ENCODE measurements at places on chromosomes 11 and 22. TPM values are rescaled to one million over a fixed set of nuclear protein-coding genes. Genes with fewer than 3 reads are reported as not detected.

DNA sequence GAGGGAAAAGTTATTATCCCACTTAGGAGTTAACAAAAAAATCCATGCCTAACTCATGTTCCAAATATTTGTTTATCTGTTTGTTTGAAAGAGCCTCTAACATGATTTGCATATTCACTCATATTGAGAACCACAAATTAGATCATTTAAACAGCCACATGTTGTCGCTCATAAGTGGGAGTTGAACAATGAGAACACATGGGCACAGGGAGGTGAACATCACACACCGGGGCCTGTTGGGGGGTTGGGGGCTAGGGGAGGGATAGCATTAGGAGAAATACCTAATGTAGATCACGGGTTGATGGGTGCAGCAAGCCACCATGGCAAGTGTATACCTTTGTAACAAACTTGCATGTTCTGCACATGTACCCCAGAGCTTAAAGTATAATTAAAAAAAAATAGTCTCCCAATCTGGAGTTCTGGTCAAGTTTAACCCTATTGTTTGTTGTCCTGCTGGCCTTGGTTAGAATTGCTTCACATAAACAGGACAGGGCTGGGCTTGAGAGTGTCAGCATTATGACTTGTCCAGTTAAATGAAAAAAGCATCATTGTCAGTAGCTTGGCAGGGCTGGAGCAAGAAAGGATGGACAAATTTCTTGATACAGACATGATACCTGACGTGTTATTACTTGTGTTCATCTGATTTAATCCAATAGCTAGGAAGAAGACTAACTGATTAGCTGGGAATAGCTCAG, 57.8 kb upstream of the PSMA1 start:
- H3K4me3 ChIP-seq = no peak overlapping the region
- no peaks in the 10 kb centered on the region for H3K36me3 ChIP-seq
- no peaks in the 10 kb centered on the region for H3K4me1 ChIP-seq
- no peak overlapping the region for H3K27ac ChIP-seq
- no peak for DNase-seq

Gene OR52E1
- total RNA-seq = not detected

GRCh38 chr11:37948258-37948657, 1350.2 kb upstream of the RAG2 start:
- H3K36me3 ChIP-seq = no peaks in the 10 kb centered on the region
- H3K4me1 ChIP-seq = no peaks in the 10 kb centered on the region
- H3K4me3 ChIP-seq = no peak overlapping the region
- no peak overlapping the region for H3K27ac ChIP-seq
- no peaks in the 10 kb centered on the region for H3K27me3 ChIP-seq
- DNase-seq = no peak

Gene CCDC73
- total RNA-seq = not detected

Gene CD44
- total RNA-seq = 152 TPM

Gene OR8D4
- 1.3 TPM for total RNA-seq

DNA sequence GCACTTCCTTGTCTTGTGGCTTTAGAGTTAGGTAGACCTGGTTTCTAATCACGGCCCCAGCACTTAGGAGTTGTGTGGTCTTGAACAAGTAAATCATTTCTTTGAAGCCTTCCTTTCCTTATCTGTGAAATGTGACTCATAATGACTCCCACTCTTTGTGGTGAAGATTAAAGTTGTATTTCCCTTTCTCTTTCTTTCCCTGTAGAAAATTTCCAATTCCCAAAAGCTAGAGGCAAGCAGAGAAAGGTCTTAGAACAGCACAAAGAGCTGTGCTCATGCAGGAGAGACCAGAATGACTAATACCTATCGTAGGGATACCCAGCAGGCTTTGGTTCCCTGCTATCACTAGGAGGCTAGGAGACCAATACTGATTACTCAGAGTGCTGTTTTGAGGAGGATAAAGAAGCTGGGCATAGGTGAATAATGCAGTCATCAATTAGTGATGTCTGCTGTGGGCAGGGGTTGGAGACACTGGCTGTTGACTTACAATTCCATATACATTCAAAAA, 270.7 kb upstream of the SYN3 start:
- no peaks in the 10 kb centered on the region for H3K36me3 ChIP-seq
- no peaks in the 10 kb centered on the region for H3K27me3 ChIP-seq
- H3K4me3 ChIP-seq = no peak overlapping the region
- no peaks in the 10 kb centered on the region for H3K4me1 ChIP-seq

Gene OR52A1
- total RNA-seq = not detected

- no peaks in the 10 kb centered on the region for H3K4me1 ChIP-seq
- no peak overlapping the region for H3K27ac ChIP-seq
- H3K4me3 ChIP-seq = no peak overlapping the region
- no peak for DNase-seq
- no peaks in the 10 kb centered on the region for H3K36me3 ChIP-seq
These were observed 33.0 kb upstream of the MN1 start for GRCh38 chr22:27834364-27835185.

Gene TTC36
- total RNA-seq = 0.66 TPM

DNA sequence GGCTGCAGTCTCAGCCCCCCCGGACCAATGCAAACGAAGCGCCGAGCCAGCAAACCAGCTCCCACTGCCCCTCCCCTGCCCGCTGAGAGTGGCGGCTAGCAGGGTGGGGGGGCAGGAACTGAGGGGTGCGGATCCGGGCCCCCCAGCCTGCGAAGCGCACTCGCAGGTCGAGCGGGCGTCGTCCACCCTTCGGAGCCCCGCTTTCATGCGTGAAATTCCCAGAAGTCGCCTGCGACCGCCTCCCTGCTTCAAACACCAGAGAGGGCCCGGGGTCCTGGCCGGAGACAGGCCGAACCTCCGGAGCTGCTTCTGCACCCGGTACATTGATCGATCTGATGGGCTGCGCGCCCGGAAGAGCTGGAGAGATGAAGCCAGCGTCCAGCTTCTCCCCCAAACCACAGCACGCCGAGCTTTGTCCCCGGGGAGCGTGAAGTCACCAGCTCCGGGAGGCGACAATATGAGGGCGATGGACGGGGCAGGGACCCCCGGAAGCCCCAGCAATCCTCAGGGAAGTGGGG, 646 bp upstream of the PATZ1 start:
- H3K27me3 ChIP-seq = no peaks in the 10 kb centered on the region
- peak overlapping the region; percentile 78 for H3K27ac ChIP-seq
- DNase-seq = peak; percentile 58
- peak overlapping the region; percentile 46 for H3K4me3 ChIP-seq

Gene SCGB1A1
- total RNA-seq = 2.3 TPM

DNA sequence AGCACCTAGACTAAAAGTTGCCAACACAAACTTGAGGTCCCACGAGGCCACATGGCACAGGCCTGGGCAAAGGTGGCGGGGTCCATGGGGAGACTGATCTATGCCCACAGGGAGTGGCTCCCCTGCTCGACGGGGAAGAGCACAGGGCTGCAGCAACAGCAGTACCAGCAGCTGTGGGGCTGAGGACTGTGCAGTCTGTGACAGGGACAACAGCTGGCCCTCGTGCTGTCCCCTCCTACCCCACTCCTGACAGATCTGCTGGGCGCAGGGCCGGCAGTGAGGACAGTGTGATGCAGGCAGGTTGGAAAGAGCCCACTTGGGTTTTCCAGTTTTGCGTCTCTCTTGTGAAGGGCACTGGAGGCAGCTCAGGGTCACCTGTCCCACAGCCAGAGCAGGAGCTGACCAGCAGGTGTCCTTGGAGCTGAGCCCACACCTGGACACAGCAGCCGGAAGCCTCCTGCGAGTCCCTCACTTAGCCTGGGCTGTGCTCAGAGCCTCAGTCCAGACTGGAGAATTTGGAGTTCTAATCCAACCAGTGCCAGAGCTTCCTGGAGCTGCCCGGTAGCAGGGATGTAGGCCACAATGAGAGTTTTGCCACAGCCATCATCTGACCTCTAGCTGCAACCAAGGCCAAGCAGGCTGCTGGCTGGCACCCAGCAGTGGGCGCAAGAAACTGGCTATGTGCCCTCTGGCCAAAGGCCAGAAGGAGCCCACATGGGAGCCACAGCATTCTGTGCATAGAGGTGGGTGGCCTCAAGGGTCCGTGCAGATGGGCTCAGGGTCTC, 3.6 kb upstream of the GAS2L1 start:
- H3K27me3 ChIP-seq = no peaks in the 10 kb centered on the region
- no peak for DNase-seq
- no peaks in the 10 kb centered on the region for H3K4me1 ChIP-seq
- H3K4me3 ChIP-seq = no peak overlapping the region

Gene RFPL3
- not detected for total RNA-seq

GRCh38 chr11:6205366-6205765, at the start of gene C11orf42:
Gene C11orf42, plus strand, starts transcription at chr11:6205557. Its CDS starts 59 bp downstream, at chr11:6205616.
- H3K27ac ChIP-seq = no peak within 1 kb of the TSS
- H3K4me1 ChIP-seq = no peaks in the 10 kb centered on the region
- no peak for DNase-seq
- no peaks in the 10 kb centered on the region for H3K27me3 ChIP-seq

DNA sequence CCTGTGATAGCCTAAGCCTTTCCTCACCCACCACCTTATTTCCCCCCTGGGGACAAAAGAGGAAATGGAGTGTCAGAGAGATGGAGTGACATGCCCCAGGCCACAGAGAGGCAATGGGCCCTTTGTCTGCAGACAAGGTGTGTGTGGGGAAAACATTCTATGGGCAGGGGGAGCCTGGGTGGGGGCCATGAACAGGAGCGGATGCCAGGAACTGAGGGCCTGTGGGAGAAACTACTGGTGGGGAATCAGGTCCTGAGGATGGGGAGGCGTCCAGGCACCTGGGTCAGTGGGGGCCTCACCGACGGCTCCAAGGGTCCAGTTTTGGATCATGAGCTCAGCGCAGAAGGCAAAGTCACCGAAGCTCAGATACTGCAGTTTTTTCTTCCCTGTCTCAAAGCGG, 3.0 kb downstream of the FIBP start:
- H3K27ac ChIP-seq = no peak overlapping the region
- no peak overlapping the region for H3K4me3 ChIP-seq
- peaks cover 5% of the 10 kb centered on the region for H3K4me1 ChIP-seq
- H3K27me3 ChIP-seq = no peaks in the 10 kb centered on the region
- H3K36me3 ChIP-seq = peaks cover 7% of the 10 kb centered on the region

DNA sequence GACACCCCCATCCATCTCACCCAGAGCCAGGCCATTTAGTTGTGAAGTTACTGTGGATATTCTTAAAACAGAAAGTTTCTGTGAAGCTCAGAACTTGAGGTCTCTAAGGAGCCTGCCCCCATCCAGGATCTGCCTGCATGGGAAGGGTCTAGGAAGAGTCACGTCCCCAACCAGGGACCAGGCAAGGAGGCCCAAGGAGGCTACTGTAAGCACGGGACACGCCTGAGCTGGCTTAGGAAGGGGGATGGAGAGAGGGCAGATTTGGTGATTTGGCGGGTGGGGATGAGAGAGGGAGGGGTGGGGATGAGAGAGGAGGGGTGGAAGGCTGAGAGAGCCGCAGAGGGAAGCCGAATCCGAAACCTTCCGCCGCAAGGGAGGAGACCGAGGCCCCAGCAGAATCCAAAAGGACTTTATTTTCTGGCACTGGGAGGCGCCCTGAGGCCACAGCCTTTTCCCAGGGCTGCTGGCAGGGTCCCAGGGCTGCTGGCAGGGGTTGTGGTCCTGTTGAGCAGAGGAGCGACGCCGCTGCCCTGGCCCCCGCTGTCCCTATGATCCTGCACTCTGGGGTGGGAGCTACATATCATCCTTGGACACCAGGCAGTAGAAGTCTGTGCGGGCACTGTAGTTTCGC, 9.4 kb downstream of the SIGIRR start:
- H3K4me3 ChIP-seq = no peak overlapping the region
- peaks cover 9% of the 10 kb centered on the region for H3K4me1 ChIP-seq
- no peak overlapping the region for H3K27ac ChIP-seq
- H3K27me3 ChIP-seq = no peaks in the 10 kb centered on the region
- peak; percentile 44 for DNase-seq

DNA sequence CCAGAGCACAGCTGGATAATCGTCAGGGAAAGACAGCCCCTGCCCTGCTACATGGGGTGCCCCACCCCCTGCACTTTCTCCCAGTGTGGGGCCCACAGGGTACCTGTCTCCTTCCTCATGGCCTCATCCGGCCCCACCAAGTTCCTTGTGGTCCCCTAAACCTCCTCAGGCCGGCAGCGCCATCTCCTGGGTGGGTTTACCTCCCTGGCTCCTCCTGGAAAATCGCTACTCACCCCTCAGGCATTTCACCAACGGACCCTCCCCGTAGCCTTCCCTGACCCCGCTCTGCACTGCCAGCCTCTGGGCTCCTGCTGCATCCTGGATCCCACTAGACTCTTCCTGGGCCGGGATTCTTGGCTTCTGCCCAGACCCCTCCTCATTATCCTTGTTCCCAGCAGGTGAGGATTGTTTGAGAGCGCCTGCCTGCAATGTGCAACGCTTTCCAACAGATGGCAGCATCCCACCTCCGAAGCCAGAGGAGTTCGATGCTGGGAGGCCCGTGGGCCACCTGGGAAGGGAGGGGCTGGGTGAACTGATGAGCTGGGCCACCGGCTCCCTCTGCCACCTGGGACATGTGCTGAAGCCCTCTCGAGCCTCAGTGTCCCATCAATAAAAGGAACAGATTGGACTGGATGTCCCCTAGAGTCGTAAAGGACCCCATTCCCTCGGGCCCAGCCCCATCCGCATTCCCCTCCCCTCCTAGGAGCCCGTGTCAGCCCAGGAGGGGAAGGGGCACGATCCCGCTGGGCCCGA, 44.2 kb upstream of the TTLL12 start:
- no peak overlapping the region for H3K4me3 ChIP-seq
- peak; percentile 55 for DNase-seq
- no peaks in the 10 kb centered on the region for H3K27me3 ChIP-seq
- H3K36me3 ChIP-seq = no peaks in the 10 kb centered on the region
- H3K4me1 ChIP-seq = no peaks in the 10 kb centered on the region

DNA sequence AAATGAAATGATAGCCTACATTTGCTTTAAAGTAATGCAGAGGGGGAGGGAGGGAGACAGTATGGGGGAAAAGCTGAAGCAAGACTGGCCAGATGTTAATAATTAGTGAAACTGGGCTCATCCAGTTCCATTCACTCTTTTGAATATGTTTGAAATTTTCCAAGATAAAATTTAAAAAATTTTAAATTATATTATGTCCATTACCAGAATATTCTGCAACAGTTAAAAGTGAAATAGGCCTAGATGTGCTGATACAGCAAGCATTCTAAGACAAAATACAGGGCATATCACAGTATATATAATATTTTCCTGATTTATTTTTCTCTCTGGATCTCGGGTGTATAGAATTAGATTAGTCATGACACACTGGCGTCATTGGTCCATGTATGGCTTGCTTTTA, 13.6 kb upstream of the ZNRF3 start:
- H3K27me3 ChIP-seq = no peaks in the 10 kb centered on the region
- H3K36me3 ChIP-seq = no peaks in the 10 kb centered on the region
- no peak overlapping the region for H3K27ac ChIP-seq
- H3K4me1 ChIP-seq = no peaks in the 10 kb centered on the region
- no peak for DNase-seq
- H3K4me3 ChIP-seq = no peak overlapping the region

DNA sequence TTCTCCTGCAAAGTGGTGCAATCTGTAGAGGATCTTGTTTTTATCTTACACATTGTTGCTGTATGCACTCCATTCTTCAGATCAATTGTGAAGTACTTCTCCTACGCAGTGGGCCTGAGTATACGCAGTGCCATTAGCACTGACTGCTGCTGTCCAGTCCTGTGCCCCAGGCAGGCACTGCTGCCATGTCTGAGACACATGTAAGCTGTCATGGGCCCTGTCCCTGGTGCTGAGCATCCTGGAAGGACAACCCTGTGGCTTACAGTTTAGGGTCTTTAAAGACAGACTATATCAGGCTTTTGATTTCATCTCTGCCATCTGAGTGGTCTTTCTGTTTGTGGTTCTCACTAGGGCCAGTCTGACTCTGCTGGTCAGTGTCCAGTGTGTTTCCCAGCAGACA, 44.8 kb upstream of the PTPN5 start:
- H3K36me3 ChIP-seq = no peaks in the 10 kb centered on the region
- no peaks in the 10 kb centered on the region for H3K27me3 ChIP-seq
- H3K4me1 ChIP-seq = no peaks in the 10 kb centered on the region

- H3K4me3 ChIP-seq = no peak overlapping the region
- H3K27me3 ChIP-seq = no peaks in the 10 kb centered on the region
- no peak overlapping the region for H3K27ac ChIP-seq
- H3K36me3 ChIP-seq = no peaks in the 10 kb centered on the region
These were observed 1059.5 kb downstream of the FAM181B start for GRCh38 chr11:81674211-81674610.

Measured in colonic mucosa (tissue), 4 donors.